ENCODE measurements at places on chromosomes 3 and 15. TPM values are rescaled to one million over a fixed set of nuclear protein-coding genes. Genes with fewer than 3 reads are reported as not detected.

The CDV3 gene
- total RNA-seq = 244 TPM

The THBS1 gene
- total RNA-seq = 2,994 TPM

The POPDC2 gene
- 0.16 TPM for total RNA-seq

The RBP2 gene
- total RNA-seq = not detected

The SERPINI2 gene
- total RNA-seq = not detected

The CPEB1 gene
- total RNA-seq = 0.06 TPM

The TIMP4 gene
- total RNA-seq = 0.97 TPM

The ALG1L2 gene
- not detected for total RNA-seq

The TM4SF4 gene
- total RNA-seq = not detected

The DGKG gene
- total RNA-seq = 0.16 TPM

The VILL gene
- total RNA-seq = 6.2 TPM

The XRN1 gene
- 63.1 TPM for total RNA-seq

The FBXW12 gene
- not detected for total RNA-seq

The KBTBD13 gene
- not detected for total RNA-seq

The STIMATE gene
- total RNA-seq = 12.0 TPM

The CADPS gene
- not detected for total RNA-seq

The CCR4 gene
- total RNA-seq = 0.25 TPM

The C3orf52 gene
- total RNA-seq = 0.32 TPM

Measured in bladder microvascular endothelial cell (primary cell).